ENCODE measurements at places on chromosomes 13 and 19.

GRCh38 chr19:45766296-45766868 is 2.7 kb downstream of the SIX5 start:
- DNase-seq: no peak

DNA sequence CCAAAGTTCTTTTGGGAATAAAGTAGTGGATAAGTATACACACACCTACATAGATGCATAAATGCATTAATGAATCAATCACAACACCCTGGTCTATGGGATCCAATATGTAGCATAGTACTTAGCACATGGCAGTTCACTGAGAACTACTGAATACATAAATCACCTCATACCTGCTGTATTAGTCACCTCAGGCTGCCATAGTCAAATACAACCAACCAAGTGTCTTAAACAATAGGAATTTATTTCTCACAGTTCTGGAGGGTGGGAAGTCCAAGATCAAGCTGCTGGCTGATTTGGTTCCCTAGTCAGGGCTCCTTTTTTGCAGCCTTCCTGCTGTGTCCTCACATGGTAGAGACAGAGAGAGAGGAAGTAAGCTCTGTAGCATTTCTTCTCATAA is 228.2 kb downstream of the NHLRC3 start:
- DNase-seq: no peak

GRCh38 chr13:23146811-23147625 is 33.8 kb upstream of the SGCG start:
- DNase-seq: no peak

- no peak for DNase-seq
These were observed at the start of gene RGL3 for GRCh38 chr19:11418549-11419506. TSS of gene RGL3 (minus strand) at chr19:11419314. CDS start at chr19:11419278, 36 bp downstream.

- DNase-seq: no peak
These were observed 2.3 kb upstream of the KBTBD7 start for GRCh38 chr13:41196620-41197019.

DNA sequence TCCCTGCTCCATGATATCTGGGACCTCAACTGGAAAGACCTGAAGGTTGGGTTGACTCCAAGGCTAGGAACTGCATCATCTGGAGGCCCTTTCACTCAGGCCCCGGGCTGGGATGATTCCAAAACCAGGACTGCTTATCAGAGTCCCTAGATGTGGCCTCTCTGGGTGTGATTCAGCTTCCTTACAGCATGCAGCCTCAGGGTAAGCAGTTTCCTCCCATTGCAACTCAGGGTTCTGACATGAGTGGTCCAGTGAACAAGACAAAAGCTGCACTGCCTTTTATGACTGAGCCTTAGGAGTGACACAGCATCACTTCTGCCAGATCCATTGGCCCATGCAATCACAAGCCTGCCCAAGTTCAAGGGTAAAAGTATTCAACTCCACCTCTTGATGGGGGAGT is 502.8 kb downstream of the COG6 start:
- no peak for DNase-seq

DNA sequence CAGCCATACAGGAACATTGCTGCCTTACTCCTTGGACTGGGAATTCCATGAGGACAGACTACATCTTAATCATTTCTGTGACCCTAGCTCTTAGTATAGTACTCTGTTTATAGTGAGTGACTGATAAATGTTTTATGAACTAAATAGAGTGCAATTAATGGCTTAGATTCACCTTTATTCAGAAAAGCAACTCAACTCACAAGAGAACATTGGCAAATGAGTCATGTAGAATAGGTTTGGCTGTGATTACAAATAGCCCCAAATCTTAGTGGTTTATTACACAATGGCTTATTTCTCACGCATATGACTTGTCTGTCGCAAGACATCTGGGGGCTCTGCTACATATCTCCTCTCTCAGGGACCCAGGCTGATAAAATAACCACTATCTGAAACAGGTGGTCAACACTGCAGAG is 121.6 kb upstream of the KL start:
- DNase-seq: no peak
